ENCODE measurements at places on chromosomes 12 and 14. TPM values are rescaled to one million over a fixed set of nuclear protein-coding genes. Genes with fewer than 3 reads are reported as not detected.
A peak's percentile ranks its signal among the peaks of the same experiment; 100 is the strongest.

ACSS3 gene
- total RNA-seq, result 7.7 TPM

GLT8D2 gene
- not detected for total RNA-seq

MGP gene
- total RNA-seq, result not detected

LRIG3 gene
- 13.4 TPM for total RNA-seq

DNA sequence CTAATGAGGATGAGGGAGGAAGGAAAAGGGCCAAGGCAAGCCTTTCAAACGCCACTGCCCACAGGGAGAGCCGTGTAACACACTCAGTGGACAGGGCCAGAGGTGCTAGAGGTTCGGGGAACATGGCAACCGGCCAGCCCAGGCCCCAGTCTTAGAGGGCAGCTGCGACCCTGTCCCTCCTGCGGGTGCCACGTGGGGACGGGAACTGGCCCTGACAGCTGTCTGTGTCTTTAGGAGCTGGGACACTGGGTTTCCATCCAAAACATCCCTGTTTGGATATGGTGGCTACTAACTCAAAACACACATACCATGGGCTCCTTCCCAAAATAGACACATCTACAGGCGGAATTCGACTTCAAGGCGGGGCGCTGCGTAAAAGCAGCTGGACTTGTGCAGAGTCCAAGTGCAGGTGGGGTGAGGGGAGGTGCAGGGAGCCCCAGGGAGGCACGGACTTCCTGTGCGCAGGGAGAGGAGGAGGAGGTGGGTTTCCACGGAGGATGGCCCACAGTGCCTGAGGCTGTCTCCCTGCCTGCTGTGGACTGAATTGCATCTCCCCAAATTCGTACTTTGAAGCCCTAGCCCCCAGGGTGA is 184.7 kb downstream of the PIWIL1 start:
- no peak overlapping the region for H3K4me3 ChIP-seq
- no peaks in the 10 kb centered on the region for H3K36me3 ChIP-seq
- no peak overlapping the region for H3K27ac ChIP-seq
- no peaks in the 10 kb centered on the region for H3K4me1 ChIP-seq
- H3K27me3 ChIP-seq, result peaks cover 46% of the 10 kb centered on the region

DNA sequence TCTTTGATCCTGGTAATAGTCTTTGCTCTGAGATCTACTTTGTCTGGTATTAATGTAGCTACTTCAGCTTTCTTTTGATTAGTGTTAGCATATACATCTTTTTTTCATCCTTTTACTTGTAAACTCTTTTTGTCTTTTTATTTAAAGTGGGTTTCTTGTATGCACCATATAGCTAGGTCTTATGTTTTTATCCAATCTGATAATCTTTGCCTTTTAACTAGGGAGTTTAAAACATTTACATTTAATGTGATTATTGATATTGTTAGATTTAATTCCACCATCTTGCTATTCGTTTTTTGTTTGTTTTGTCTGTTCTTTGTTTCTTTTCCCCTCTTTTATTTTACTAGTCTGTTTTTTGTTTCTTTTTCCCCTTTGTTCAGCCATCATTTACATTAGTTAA is 6.0 kb downstream of the CGRRF1 start:
- H3K4me1 ChIP-seq, result peaks cover 3% of the 10 kb centered on the region
- H3K36me3 ChIP-seq, result no peaks in the 10 kb centered on the region
- no peaks in the 10 kb centered on the region for H3K27me3 ChIP-seq
- no peak overlapping the region for H3K4me3 ChIP-seq

- no peak overlapping the region for H3K27ac ChIP-seq
- no peaks in the 10 kb centered on the region for H3K27me3 ChIP-seq
Measured at GRCh38 chr14:55125403-55125802, 3.6 kb upstream of the LGALS3 start.

GRCh38 chr12:80766897-80767296 is 50.2 kb downstream of the MYF5 start:
- no peaks in the 10 kb centered on the region for H3K27me3 ChIP-seq
- H3K27ac ChIP-seq, result no peak overlapping the region
- no peak for DNase-seq
- H3K36me3 ChIP-seq, result no peaks in the 10 kb centered on the region

- no peaks in the 10 kb centered on the region for H3K36me3 ChIP-seq
- no peak overlapping the region for H3K27ac ChIP-seq
- peaks cover 4% of the 10 kb centered on the region for H3K27me3 ChIP-seq
- no peak overlapping the region for H3K4me3 ChIP-seq
Measured at GRCh38 chr14:35940291-35940690, 114.2 kb downstream of the BRMS1L start.

DNA sequence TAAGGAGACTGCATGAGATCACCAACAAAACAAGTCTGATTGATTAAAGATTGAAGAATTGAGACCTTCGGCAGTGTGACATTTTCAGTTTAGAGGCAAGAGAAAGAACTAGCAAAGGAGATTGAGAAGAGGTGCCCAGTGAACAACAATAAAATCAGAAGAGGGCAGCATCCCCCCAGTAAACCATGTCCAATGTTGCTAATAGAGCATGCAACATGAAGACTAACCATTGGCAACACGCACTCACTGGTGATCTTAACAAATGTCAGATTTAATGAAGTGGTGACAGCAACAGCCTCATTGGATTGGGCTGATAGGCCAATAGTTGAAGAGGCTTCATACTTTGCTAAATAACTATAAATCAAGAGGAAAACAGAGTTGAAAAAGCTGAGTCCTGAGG is 20.7 kb upstream of the TAS2R14 start:
- H3K36me3 ChIP-seq, result no peaks in the 10 kb centered on the region
- H3K27me3 ChIP-seq, result no peaks in the 10 kb centered on the region
- peak; percentile 10 for DNase-seq

DNA sequence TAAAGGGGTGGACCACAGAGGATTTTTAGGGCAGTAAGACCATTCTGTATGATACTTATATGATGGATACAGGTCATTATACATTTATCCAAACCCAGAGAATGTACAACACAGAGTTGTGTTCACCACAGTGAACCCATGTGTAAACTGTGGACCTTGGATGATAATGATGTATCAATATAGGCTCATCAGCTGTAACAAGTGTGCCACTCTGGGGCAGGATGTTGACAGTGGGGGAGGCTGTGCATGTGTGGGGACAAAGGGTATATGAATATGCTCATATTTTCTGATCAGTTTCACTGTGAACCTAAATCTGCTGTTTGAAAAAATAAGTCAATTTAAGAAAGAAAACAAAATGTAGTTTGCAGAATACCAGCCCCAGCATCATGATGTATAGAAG is 14.2 kb upstream of the OS9 start:
- no peak for DNase-seq
- H3K36me3 ChIP-seq, result no peaks in the 10 kb centered on the region
- H3K27me3 ChIP-seq, result peaks cover 1% of the 10 kb centered on the region
- no peaks in the 10 kb centered on the region for H3K4me1 ChIP-seq
- H3K4me3 ChIP-seq, result no peak overlapping the region

DNA sequence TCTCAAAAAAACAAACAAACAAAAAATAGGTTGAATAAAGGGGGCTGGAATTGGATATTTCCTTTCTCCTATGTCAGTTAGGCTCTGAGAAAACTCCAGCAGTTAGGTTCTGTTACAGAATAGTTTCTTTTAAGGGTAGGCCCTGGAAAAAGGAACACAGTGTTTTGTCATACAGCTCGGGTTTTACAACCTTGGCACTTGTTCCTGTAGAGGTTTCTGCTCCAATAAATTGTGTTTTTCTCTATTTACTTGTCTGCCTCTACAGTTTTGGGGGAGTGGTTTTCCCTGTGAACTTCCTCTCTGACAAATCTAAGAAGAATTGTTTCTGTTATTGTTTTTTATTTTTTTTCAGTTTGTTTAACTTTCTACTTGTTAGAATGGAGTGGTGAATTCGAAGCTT is 167.6 kb downstream of the ACSS3 start:
- H3K4me1 ChIP-seq, result peaks cover 26% of the 10 kb centered on the region
- no peak for DNase-seq
- H3K36me3 ChIP-seq, result no peaks in the 10 kb centered on the region
- H3K27ac ChIP-seq, result no peak overlapping the region

DNA sequence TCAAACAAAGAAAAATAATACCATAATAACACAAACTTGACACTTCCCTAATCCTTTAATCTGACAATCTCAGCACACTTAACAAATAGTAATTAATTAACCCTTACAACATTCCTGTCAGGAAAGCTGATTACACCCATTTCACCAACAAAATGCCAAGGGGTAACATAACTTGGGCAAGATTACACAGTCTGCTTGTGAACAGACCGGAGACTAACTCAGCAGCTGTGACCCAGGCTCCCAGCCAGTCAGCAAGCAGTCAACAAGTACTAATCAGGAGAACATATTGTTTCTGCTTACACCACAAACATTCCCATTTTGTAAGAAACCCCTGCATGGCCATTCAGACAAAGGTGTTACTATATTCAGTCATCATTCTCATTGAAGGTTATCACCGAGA is 592.5 kb upstream of the FLRT2 start:
- H3K4me3 ChIP-seq, result no peak overlapping the region
- H3K4me1 ChIP-seq, result peaks cover 7% of the 10 kb centered on the region
- H3K27ac ChIP-seq, result no peak overlapping the region
- DNase-seq, result peak; percentile 45
- H3K36me3 ChIP-seq, result no peaks in the 10 kb centered on the region

DNA sequence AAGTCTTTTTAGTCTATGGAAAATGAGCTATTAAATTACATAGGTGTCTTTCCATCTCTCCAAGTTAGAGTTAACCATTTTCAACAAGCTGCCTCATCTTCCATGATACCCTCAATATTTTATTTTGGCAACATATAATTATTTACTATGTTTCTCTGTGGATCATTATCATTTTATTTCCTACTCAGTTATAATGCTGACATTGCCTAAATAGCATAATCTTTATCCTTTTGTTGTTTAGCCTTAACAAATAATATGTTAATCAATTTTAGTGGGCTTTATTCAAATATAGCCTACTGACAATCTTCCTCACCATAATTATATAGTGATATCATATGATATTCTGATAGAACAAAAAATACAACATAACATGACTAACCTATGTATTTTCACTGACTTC is 1044.8 kb upstream of the FOXG1 start:
- H3K27me3 ChIP-seq, result no peaks in the 10 kb centered on the region
- no peak overlapping the region for H3K4me3 ChIP-seq
- no peak for DNase-seq
- no peaks in the 10 kb centered on the region for H3K4me1 ChIP-seq

GRCh38 chr12:126874427-126875026 is 1392.4 kb upstream of the TMEM132C start:
- H3K27me3 ChIP-seq, result no peaks in the 10 kb centered on the region
- DNase-seq, result peak; percentile 87
- H3K4me3 ChIP-seq, result no peak overlapping the region
- no peak overlapping the region for H3K27ac ChIP-seq
- H3K36me3 ChIP-seq, result no peaks in the 10 kb centered on the region

GRCh38 chr12:40622246-40622838 is 69.9 kb upstream of the CNTN1 start:
- no peaks in the 10 kb centered on the region for H3K36me3 ChIP-seq
- no peaks in the 10 kb centered on the region for H3K27me3 ChIP-seq
- DNase-seq, result peak; percentile 61
- H3K4me1 ChIP-seq, result no peaks in the 10 kb centered on the region
- no peak overlapping the region for H3K27ac ChIP-seq

DNA sequence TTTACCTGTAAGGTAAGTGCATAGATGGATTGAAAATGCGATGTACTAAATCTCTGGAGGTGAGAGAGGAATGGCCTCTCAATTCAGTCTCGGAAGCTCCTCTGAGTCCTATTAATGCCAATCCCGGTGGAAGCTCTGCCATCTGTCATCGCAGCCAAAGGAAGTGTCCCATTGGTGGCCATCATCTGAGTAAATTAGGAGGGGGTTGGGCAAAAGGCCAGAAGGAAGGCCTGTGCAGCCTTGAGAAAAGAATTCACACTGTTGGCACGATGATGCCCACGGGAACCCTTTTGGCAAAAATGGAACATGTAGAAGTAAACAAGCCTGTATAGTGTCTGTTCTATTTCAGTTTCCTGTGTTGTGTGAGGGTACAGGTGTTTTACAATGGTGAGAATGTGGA is 494.8 kb downstream of the NELL2 start:
- H3K27ac ChIP-seq, result no peak overlapping the region
- no peak for DNase-seq

DNA sequence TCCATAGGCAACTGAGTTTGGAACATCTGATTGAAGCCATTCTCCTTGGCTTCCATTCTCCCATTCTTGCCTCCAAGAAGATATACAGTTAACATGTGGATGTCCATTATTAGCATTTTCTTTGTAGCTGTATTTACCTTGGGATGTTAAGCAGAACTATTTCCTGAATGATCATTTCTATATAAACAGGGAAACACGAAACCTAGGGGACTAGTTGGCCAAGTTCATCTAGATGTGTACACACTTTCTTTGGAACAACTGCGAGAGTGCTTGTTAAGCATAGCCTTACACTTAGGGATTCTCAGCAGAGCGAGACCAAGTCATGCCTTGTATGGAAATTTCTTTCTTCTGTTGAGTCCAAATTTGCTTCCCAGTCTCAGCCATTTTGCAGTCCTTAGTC is 42.1 kb downstream of the DRAM1 start:
- H3K4me1 ChIP-seq, result no peaks in the 10 kb centered on the region
- H3K4me3 ChIP-seq, result no peak overlapping the region
- H3K36me3 ChIP-seq, result no peaks in the 10 kb centered on the region
- H3K27ac ChIP-seq, result no peak overlapping the region
- H3K27me3 ChIP-seq, result no peaks in the 10 kb centered on the region

- no peaks in the 10 kb centered on the region for H3K36me3 ChIP-seq
- no peaks in the 10 kb centered on the region for H3K4me1 ChIP-seq
- no peak overlapping the region for H3K27ac ChIP-seq
- no peak for DNase-seq
- H3K27me3 ChIP-seq, result no peaks in the 10 kb centered on the region
- no peak overlapping the region for H3K4me3 ChIP-seq
Measured at GRCh38 chr14:35986219-35986573, 160.1 kb downstream of the BRMS1L start.

DNA sequence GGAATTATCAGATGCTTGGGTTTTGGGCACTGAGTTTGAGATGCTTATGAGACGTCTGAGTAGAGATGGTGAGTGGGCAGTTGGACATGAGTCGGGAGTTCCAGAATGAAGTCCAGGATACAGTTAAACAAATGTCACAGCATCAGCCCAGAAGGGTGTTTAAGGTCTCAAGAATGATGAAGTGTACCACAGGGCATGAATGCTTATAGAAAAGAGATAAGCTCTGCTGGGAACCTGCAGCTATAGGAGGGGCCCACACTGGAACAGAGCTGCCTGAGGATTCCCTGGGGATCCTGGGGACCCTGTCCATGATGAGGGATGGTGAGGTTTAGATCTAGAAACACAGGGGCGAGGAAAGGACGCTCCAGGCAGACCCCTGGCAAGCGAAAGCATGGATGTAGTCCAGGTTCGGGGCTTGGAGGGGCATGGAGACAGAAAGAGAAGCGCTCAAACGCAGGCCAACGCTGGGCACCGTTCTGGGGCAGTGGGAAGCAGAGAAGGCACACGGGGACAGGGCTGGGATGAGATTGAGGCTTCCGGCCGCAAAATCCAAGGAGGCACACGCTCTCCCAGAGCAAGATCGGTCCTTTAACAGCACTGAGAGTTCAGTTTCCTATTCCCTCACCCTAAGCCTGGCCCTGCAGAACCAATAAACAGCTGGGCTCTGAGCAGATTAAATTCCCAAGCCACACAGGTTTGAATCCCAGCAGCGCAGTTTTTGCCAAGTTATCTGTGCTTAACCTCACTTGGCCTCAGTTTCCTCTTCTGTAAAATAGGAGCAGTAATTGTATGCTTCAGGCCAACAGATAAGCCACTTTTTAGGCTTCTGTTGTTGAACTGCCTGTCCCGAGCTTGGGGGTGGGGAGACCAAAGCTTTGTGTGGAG is 52.9 kb downstream of the EID3 start:
- peaks cover 10% of the 10 kb centered on the region for H3K36me3 ChIP-seq
- no peaks in the 10 kb centered on the region for H3K27me3 ChIP-seq
- DNase-seq, result no peak
- no peaks in the 10 kb centered on the region for H3K4me1 ChIP-seq

All from A673 (cell line).